ENCODE measurements at places on chromosomes 6 and 20.

- DNase-seq: no peak
Observed at GRCh38 chr6:136486357-136486756, 63.9 kb downstream of the MAP7 start.

GRCh38 chr20:4691753-4692152 is 30.0 kb upstream of the PRND start:
- DNase-seq: no peak

DNA sequence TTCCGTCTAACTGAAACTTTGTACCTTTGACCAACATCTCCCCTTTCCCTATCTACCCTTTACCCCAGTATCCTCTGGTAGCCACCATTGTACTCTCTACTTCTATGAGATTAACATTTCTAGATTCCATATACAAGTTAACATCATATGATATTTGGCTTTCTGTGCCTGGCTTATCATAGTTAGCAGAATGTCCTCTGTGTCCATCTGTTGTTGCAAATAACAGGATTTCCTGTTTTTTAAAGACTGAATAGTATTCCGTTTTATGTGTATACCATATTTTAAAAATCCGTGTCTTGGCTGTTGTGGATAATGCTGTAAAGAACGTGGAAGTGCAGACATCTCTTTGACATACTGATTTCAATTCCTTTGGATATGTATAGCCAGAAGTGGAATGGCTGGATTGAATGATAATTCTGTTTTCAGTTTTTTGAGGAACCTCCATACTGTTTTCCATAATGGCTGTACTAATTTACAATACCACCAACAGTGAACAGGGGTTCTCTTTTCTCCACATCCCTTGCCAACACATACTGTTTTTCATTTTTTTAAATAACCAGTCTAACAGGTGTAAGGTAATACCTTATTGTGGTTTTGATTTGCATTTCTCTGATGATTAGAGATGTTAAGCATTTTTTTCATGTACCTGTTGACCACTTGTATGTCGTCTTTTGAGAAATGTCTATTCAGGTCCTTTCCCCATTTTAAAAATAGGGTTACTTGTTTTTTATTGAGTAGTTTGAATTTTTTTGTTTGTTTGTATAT is 53.8 kb downstream of the CDC5L start:
- no peak for DNase-seq

DNA sequence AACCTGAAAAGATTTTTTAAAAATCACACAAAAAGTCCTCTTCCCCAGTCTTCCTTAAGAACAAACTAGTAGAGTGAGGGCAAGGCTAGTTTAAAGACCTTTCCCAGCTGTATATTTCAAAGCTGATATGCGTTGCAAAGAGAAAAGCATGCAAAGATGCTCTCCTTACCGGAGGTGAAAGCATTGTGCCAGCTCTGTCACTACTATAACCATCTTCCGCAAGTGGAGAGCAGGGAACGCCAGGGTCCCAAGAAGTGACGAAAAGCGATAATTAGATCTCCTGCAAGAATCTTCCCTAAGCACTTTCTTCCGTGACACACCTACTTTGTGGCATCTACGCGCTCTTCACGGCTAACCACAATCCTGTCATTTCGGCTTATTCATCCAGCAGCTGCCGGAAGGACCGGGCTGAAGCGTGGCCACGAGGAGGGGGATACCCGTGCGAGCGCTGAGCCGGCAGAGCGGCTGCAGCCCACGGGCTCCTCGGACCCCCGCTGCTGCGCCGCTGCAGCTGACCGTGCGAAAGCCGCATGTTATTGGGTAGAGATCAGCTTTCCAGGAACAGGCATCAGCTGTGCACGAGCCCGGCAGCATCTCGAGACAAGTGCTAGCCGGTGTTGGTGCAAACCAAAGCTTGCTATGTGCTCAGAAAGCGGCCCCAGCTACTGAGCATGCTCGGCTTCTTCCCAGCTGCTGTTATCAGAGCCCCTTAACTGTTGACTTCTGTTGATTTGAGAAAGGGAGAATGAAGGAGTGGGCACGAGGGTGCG is 57.2 kb upstream of the ARHGAP18 start:
- DNase-seq: no peak

DNA sequence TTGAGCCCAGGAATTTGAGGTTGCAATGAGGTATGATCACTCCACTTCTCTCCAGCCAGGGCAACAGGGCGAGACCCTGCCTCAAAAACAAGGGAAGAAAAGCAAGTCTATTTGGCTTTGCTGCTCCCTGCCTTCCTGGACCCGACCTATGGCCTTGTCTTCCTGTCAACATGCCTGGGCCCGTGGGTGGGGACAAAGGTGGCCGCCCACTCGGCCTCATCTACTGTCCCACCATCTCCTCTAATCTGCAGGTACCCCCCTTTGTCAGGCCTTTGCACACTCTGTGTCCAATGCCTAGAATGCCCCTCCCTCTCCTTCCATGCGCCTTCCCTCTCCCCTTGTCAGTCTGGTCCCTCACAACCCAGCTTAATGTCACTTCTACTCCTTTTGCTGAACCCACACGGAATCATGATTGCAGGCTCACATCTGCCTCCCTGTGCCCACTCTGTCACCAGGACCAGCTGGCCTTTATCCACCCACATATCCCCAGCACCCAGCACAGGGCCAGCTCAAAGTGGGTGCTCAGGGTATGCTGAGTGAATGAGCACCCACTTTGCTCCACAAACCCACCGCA is 40.3 kb downstream of the MDFI start:
- no peak for DNase-seq

DNA sequence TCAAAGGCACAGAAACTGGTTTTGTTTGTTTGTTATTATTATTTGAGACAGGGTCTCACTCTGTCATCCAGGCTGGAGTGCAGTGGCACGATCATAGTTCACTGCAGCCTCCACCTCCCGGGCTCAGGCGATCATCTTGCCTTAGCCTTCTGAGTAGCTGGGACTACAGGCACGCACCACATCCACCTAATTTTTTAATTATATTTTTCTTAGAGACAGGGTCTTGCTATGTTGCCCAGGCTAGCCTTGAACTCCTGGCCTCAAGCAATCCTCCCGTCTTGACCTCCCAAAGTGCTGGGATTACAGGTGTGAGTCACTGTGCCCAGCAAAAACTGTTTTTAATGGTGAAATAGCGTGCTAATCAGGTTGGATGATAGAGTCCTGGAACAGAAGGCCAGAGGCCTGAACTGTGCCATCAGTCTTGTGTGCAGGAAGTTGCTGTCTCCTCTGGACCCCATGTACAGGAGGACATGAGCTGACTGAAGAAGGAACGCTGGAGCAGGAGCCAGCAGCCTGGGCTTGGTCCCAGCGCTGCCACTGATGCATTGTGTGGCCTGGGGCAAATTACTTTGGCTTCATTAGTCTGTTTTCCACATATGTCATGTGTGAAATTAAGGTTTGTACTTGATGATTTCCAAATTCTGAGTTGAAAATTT is 4.9 kb downstream of the TM9SF4 start:
- DNase-seq: no peak

DNA sequence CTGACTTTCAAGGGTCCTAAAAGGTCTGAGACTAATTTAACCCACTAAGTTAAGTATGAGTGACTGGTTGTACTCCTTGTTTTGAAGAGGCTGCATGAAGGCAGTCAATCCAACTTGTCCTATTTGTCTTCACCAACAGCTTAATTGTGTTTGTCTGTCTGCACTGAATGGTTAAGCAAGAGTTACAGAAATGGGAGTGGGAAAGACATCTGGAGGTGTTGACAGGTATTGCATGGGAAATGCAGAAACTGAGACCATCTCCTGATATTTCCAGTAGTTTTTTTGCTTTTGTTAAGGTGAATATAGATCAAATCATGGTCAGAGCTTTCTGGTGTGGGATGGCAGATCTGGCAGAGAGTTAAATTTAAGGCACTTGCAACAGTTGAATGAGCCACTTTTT is 6.5 kb downstream of the FUT9 start:
- no peak for DNase-seq

- DNase-seq: no peak
Observed at GRCh38 chr6:165511807-165512206, 151.2 kb downstream of the PDE10A start.

- DNase-seq: no peak
Observed at GRCh38 chr20:5402903-5403531, 86.3 kb upstream of the PROKR2 start.

DNA sequence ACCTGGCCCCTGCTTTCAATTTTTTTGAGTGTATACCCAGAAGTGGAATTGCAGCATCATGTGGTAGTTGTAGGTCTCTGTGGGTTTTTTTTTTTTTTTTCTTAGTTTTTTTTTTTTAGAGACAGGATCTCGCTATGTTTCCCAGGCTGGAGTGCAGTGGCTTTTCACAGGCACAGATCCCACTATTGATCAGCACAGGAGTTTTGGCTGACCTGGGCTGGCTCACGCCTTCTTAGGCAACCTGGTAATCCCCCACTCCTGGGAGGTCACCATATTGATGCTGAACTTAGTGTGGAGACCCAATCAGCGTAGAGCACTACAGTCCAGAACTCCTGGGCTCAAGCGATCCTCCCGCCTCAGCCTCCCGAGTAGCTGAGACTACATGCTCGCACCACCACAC is 25.9 kb downstream of the MTO1 start:
- no peak for DNase-seq

- DNase-seq: no peak
Observed at GRCh38 chr6:121449331-121449730, 13.9 kb downstream of the GJA1 start.

DNA sequence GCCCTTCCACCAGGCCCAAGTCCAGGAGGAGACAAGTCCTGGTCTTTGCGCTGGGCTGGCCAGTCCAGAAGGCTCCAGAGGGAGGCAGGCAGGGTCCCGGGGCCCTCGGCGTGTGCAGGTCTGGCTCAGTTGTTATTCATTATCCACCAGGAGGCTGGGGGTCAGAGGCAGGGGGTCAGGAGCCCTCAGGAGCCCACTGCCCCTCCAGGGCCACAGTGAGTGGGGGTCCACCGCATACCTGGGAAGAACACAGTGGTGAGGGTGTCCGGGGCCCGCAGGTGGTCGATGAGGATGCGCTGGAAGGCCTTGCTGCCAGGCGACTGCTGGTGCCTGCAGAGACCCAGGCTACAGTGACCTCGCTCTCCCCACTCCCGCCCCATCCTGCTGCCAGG is 4.4 kb upstream of the C20orf144 start:
- no peak for DNase-seq

- DNase-seq: no peak
Observed at GRCh38 chr6:135922174-135922573, 70.7 kb downstream of the PDE7B start.

GRCh38 chr6:18342223-18342622 is 44.9 kb upstream of the RNF144B start:
- DNase-seq: no peak

- no peak for DNase-seq
Observed at GRCh38 chr6:7267071-7267465, 45.9 kb downstream of the SSR1 start.

GRCh38 chr6:158709809-158710208 is 60.0 kb downstream of the SYTL3 start:
- DNase-seq: no peak

DNA sequence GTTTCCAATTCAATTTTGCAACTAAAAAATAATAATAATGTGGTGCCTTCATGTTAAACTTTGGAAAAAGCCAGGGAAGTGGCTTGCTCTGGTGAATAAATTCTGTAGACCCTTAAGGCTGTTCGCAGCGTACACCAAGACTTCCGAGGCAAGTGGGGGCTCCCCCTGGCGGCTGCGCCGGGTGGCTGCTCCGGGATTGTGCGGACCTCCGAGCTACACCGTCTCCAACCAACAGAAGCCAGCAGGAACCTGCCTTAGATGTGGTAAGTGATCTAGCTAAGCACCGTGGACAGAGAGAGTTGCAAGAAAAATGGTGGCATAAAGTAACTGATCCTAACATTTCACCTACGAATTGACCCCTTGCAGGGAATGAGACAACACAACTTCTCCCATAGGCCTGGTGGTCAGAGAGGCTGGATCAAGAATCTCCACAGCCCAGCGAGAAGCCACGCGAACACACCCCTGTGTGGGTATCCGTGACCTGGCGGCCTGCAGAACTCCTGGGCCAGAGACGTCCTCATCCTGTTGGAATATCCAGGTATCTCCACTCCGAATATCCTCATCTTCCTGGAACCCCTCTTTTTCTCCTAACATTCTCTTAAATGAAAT is 69.6 kb downstream of the TBXT start:
- no peak for DNase-seq

DNA sequence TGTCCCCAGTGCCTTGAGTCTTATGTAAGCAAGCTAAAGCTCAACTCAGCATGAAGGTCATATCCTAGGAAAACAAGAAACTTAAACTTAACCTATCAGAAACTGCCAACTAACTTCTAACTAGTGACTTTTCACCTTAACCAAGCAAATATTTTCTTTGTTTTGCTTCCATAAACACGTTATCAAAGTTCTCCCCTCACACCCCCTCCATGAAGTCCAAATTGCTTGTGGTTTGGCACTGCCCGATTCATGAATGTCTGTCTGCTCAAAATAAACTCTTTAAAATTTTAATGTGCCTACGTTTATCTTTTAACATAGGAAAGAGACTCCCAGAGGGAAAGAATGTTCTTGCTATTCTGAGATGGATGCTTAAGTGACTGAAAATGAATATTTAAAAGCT is 34.9 kb downstream of the GSTA2 start:
- DNase-seq: no peak

DNA sequence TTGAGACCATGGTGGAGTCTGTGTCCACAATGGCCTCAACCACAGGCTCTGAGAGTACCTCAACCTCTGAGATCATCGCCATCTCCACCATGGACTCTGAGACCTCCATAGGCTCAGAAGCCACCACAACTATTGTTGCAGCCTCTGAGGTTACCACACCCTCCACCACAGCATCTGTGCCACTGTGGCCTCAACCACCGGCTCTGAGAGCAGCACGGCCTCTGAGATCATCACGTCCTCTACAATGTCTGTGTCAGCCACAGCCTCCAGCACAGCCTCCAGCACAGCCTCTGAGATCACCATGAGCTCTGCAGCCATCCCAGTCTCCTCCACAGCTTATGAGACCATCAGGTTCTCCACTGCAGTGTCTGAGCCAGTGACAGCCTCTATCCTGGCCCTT is 19.4 kb upstream of the MUC21 start:
- DNase-seq: no peak

DNA sequence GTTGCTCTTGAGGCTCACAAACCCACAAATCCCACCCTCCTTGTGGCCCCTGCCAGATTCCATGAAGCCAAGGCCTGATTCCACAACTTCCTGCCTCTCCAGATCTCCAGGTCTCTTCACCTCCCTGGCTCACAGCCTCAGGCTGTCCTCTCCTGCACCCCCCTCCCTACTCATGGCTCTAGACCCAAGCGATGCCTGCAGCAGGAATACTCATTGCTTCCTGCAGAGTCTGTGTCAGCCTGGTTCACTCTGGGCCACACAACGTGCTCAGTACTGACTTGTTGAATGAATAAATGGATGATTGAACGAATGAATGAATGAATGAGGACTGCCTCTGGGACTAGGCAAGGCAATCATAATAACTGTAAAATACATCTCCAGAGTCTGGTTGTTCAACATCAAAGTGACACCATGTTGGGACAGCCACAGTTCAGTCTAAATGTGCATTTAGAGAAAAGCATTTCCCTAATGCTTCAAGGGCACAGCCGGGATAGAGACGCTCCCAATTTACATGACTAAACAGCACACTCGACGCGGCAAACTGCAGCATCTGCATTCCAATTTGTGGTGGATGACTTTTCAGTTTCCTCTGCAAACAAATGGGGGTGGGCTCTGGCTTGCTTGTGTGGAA is 139.9 kb downstream of the GRM4 start:
- no peak for DNase-seq
